Pulmonary artery endothelial cell (primary cell): ENCODE measurements at places on chromosomes 1 and 21. TPM values are rescaled to one million over a fixed set of nuclear protein-coding genes. Genes with fewer than 3 reads are reported as not detected.

- DNase-seq, result no peak
Observed at GRCh38 chr21:18387994-18388393, 15.6 kb downstream of the TMPRSS15 start.

GRCh38 chr1:78640462-78640861 is 9.2 kb upstream of the IFI44 start:
- DNase-seq, result no peak

DNA sequence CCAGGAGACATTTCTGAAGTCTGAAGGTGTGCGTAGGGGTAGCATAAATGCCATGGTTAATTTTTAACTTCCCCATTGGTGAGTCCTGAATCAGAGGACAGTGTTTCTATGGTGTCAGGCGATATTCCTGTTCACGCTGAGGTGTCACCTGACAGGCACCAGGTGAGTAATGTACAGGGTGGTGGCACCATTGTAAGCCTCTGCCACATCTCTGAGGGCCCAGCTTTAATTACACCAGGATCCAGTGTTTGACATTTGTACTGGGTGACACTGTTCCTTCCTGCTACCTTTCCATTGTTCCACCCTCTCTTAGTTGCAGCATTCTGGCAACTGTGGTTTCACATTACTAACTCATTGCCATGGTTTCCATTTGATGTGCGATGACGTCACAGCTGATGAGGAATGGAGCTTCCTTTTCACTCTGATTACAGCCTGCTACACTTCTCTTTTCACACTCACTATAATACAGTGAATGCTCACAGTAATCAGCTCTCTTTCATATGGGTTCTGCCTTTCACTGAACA is 40.6 kb upstream of the MARK1 start:
- DNase-seq, result peak; percentile 13

GRCh38 chr21:24278711-24279110 is 1328.6 kb downstream of the MRPL39 start:
- no peak for DNase-seq

DNA sequence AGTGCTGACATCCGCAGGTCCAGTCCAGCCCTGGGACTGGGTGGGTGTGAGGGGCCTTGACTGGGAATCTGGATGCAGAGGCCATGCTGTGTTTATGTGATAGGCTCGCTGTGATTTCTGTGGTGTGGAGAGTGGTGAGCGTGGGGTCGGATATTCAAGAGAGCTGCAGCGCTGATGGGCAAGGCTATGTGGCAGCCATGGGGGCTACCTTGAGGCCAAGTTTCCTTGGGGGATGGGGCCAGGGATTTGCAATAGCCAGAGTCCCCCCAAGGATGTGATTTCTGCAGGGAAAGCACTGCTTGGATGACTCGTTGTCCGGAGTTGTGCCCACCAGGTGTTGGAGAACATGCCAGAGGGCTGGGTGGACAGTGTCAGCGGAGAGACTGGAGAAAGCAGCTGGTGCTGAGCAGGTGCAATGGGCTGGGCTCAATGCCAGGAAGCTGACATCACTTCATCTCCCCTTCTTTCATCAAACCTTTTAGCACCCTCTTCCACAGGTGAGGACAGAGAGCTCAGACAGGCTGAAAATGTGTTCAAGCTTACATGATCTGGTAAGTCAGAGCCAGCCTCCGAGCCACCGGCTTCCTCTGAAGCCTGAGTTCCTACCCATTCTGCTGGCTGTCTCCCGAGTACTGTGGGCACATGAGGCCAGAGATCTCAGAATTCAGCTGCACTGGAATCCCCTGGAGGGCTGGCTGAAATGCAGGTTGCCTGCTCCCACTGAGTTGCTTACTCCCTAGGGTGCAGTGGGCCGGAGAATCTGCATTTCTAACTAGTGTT is 132.9 kb downstream of the RHOU start:
- DNase-seq, result no peak

- DNase-seq, result no peak
Observed at GRCh38 chr1:38581396-38581795, 278.2 kb downstream of the RRAGC start.

DNA sequence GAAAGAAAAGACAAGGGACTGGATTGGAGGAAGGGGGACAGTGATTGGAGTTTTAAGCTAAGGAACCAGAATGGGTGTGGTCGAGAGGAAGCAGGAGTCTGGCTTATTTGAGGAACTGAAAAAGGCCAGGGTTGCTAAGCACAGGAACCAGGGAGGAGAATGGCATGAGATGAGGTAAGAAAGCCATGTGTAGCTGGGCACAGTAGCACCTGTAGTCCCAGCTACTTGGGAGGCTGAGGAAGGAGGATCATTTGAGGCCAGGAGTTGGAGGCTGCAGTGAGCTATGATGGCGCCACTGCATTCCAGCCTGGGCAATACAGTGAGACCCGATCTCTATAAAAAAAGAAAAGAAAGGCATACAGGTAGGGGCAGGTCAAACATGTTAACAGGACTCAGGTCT is 8.1 kb upstream of the KHDRBS1 start:
- no peak for DNase-seq

DNA sequence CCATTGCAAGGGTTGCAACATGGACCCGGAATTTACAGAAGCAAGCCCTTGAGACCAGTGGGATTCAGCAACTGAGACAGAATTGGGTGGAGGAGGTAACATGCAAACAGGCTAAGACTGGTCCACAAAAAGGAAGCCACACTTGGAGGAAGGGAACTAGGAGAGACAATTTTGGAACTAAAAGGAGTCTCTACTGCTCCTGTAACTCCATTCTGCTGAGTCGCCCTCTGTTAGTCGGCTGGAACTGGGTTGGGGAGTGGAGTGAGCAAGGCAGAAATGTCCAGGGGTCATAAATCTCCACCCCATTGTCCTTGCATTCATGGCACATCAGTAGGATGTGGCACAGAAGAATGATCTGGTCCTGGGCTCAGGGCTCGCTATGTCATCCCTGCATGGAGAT is 5.1 kb downstream of the LAMB3 start:
- DNase-seq, result no peak

DNA sequence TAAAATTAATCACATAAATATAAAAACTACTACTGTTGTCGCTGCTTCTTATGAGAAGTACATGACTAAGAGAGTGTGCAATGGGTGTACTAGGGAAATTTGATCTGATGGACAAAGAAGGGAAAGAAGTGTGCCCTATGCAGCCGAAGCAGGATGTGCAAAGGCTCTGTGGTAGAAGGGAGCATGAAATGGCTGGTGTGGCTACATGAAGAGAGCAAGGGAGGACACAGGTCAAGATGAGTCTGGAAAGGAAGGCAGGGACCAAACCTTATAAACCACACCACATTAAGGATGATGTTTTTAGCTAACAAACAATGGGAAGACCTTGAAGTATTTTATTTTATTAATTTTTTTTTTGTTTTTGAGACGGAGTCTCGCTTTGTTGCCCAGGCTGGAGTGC is 20.0 kb downstream of the MAB21L3 start:
- DNase-seq, result no peak

Gene LRRC8D
- 26.4 and 45.1 TPM in 2 replicates for total RNA-seq

Gene DTL
- total RNA-seq, result 11.1 and 24.5 TPM in 2 replicates

Gene SMPDL3B
- total RNA-seq, result 0.26 and 0.39 TPM in 2 replicates

Gene COL8A2
- total RNA-seq, result 3.7 and 5.6 TPM in 2 replicates

Gene PDC
- total RNA-seq, result not detected in 2 replicates

Gene RHOU
- total RNA-seq, result 0.79 and 1.7 TPM in 2 replicates

Gene LYPD8
- total RNA-seq, result not detected in 2 replicates

Gene LHX8
- not detected in 2 replicates for total RNA-seq

Gene L1TD1
- total RNA-seq, result not detected in 2 replicates
